ENCODE measurements at places on chromosomes 1 and 21. TPM values are rescaled to one million over a fixed set of nuclear protein-coding genes. Genes with fewer than 3 reads are reported as not detected.

DNA sequence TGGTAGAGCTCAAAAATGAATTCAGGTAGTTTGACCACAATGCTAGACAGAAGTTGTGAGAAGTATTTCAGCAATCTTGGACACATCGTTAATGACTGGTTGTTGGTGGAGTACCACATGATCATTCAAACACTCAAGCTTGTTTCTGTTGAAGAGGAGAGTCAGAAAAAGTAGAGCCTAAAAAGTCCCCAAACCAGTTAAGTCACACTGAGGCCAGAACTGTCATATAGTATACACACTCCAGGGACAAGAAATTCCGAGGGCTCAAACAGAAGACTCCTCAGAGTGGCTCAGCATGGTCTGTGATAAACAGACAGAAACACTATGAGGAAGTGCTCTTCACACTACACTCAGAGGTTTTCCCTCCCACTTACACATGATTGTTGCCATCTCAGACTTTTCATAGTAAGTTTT, 5.8 kb downstream of the TRIM33 start:
- no peaks in the 10 kb centered on the region for H3K27me3 ChIP-seq
- no peak overlapping the region for H3K4me3 ChIP-seq
- no peak overlapping the region for H3K27ac ChIP-seq
- H3K4me1 ChIP-seq = peaks cover 39% of the 10 kb centered on the region
- no peaks in the 10 kb centered on the region for H3K36me3 ChIP-seq

GRCh38 chr1:42434340-42434739, 21.5 kb downstream of the ZMYND12 start:
- H3K27ac ChIP-seq = no peak overlapping the region
- no peaks in the 10 kb centered on the region for H3K27me3 ChIP-seq
- H3K4me3 ChIP-seq = no peak overlapping the region
- H3K4me1 ChIP-seq = no peaks in the 10 kb centered on the region
- H3K36me3 ChIP-seq = no peaks in the 10 kb centered on the region
- DNase-seq = no peak

DNA sequence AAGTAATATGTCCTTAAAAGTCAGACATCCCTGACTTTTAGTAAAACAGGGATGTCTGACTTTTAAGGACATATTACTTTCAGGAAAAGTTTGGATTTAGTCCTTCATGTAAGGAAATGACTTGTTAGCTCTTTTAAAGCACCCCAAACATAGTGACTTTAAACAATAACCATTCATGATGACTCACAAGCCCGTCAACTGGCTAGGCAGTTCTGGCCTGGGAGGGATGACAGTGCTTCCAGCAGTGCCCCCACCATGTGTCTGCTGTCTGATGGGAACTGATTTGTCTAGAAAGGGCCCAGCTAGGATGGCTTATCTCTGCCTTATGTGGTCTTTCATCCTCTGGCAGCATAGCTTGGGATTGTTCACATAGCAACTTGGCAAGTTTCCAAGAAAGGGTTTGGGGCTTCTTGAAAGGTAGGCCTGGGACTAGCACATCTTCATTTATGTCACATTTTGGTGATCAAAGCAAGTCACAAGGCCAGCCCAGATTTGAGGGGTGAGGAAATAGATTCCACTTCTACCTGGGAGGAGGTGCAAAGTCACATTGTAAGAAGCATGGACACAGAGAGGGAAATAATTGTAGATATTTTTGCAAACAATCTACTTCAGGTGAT, 143.5 kb downstream of the C1orf94 start:
- DNase-seq = no peak
- H3K4me3 ChIP-seq = no peak overlapping the region
- no peaks in the 10 kb centered on the region for H3K4me1 ChIP-seq
- H3K27ac ChIP-seq = no peak overlapping the region
- no peaks in the 10 kb centered on the region for H3K36me3 ChIP-seq

Gene SLC37A1
- total RNA-seq = 9.1 TPM

DNA sequence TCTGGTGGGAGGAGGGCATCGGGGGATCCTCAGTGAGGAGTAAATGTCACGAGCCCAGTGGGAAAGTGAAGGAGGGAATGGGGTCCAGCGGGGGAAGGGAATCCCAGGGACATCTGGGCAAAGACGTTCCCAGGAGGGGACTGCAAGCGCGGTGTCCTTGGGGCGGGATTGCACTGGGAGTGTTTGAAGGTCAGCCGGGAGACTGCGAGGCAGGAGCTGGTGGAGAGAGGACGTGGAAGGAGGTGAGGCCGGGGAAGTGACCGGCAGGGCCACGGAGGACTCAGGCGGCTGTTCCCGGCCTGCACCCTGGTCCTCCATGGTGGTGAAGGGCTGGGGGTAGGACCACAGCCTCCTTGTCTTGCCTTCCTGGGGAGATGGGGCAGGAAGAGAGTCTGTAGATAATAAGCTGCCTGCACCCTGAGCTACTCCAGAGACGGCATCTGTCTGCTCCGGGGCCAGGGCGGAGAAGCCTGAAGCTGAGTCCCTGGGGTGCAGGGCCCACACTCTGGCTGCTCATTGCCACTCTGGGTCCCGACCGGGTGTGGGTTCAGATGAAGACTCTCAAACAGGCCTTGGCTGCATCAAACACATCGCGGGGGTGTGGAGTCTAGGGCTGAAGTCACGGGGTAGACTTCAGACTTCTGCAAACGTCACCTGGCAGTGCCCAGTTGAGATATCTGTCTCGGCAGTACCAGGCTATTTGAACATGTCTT, 264.8 kb downstream of the CAMTA1 start:
- DNase-seq = no peak
- H3K4me3 ChIP-seq = no peak overlapping the region
- H3K27ac ChIP-seq = no peak overlapping the region
- H3K4me1 ChIP-seq = no peaks in the 10 kb centered on the region
- H3K27me3 ChIP-seq = no peaks in the 10 kb centered on the region

DNA sequence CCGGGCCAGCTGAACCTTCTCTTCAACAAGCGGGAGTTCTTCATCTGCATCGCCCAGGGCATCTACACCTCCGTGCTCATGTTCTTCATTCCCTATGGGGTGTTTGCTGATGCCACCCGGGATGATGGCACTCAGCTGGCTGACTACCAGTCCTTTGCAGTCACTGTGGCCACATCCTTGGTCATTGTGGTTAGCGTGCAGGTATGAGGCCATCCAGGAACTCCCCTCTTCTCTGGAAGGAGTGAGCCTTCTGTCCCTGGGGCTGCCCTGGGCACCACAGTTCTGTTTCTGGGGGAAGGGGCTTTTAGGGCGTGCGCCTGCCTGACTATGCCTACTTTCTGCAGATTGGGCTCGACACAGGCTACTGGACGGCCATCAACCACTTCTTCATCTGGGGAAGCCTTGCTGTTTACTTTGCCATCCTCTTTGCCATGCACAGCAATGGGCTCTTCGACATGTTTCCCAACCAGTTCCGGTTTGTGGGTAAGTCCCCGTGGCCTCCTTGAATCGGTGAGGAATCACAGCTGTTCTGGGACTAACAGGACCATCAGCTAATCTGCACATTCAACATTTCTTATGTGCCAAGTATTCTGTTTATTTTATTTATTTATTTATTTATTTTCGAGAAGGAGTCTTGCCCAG, 21.1 kb downstream of the ATP8B2 start:
- H3K36me3 ChIP-seq = no peaks in the 10 kb centered on the region
- no peak for DNase-seq
- H3K27ac ChIP-seq = no peak overlapping the region

Gene COL6A1
- total RNA-seq = 65.7 TPM

Data from gastrocnemius medialis (tissue), 4 donors.